ENCODE measurements at places on chromosomes 12 and 14.

GRCh38 chr12:81350309-81350708 is 272.4 kb downstream of the ACSS3 start:
- DNase-seq, result no peak

DNA sequence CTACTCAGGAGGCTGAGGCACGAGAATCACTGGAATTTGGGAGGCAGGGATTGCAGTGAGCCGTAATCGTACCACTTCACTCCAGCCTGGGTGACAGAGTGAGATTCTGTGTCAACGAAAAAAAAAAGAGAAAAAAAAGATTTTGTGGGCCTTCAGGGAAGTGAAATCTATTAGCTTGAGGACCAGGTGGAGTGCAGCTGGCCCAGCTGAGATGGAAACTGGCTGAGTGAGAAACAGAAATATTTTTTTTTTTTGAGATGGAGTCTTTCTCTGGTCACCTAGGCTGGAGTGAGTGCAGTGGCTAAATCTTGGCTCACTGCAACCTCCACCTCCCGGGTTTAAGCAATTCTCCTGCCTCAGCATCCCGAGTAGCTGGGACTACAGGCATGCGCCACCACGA is 2.3 kb upstream of the CLEC4C start:
- DNase-seq, result no peak

DNA sequence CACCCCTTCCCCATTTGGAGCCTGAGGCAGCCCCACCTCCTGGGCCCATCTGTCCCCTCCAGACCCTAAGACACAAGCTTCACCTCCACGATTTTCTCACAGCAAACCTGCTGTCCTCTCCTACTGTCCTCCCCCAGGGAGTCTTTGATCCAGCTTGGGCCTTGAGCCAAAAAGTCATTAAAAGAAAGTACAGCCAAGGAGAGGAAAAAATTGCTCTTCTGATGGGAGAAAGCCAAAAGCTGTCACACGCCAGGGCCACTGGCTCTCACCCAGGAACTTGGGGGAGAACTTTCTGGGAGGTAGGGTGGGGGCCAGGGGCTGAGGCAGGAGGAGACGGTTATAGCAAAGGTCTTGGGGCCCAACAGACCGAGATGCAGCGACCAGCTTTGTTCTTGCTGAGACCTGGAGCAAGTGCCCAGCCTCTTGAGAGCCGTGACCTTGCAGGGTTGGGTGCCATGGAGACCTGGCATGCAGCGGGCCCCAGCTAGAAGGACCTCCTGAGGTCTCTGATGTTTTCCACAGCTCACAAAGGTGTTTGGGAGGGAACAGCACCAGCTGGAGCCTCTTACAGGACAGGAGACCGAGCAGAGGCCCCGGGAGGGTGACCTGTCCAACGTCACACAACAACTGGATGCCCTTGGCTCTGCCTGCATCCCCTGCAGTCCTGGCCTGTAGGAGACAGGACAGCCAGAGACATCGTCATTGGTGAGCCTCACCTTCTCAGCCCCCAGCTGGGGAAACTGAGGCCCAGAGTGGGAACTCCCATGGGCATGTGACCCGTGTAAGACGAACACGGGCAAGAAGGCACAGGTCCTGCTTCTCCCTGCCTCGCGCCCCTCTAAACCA is 124.5 kb downstream of the CALM1 start:
- no peak for DNase-seq

- no peak for DNase-seq
These were observed 962.9 kb downstream of the TMEM121 start for GRCh38 chr14:106489112-106489881.

DNA sequence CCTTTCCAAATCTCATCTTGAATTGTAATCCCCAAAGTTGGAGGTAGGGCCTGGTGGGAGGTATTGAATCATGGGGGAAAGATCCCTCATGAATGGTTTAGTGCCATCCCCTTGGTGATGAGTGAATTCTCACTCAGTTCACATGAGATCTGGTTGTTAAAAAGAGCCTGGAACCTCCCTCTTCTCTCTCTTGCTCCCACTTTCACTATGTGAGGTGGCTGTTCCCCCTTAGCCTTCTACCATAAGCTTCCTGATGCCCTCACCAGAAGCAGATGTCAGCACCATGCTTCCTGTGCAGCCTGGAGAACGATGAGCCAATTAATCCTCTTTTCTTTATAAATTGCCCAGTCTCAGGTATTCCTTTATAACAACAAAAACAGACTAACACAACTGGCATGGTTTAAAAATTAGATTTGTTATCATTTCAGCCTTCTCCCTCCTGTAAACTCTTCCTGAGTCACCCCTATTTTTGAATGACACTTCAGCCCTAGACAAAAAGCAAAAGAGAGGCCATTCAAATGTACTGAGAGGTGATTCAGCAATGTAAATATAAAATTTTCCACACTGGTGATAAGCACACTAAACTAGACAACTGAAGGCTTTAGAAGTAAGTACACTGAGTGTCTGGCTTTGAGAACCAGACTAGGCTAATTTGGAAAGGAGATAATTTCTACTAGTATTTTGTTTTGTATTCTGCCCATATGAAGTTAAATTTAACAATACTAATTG is 212.1 kb upstream of the ABCD2 start:
- no peak for DNase-seq

DNA sequence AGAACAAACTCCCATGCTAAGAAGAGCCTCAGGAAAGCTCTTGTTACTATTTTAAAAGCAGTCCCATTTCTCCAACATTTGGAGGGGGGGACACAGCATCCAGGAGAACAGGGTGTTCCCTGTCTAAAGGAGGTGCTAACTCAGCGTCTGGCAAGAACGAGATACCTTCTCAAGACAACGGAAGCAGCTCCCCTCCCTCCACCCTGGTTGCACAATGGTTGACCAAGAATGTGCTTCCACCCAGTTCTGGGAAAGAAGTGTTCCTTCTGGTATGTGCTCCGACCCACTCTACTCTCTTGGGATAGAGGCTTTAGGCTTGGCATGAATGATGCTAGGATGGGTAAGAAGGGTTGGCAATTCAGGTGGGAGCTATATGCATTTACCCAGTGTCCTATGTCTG is 1.5 kb upstream of the KRT6A start:
- DNase-seq, result no peak

- DNase-seq, result peak; percentile 47
These were observed 413 bp upstream of the TUBA1C start for GRCh38 chr12:49264466-49264872.

DNA sequence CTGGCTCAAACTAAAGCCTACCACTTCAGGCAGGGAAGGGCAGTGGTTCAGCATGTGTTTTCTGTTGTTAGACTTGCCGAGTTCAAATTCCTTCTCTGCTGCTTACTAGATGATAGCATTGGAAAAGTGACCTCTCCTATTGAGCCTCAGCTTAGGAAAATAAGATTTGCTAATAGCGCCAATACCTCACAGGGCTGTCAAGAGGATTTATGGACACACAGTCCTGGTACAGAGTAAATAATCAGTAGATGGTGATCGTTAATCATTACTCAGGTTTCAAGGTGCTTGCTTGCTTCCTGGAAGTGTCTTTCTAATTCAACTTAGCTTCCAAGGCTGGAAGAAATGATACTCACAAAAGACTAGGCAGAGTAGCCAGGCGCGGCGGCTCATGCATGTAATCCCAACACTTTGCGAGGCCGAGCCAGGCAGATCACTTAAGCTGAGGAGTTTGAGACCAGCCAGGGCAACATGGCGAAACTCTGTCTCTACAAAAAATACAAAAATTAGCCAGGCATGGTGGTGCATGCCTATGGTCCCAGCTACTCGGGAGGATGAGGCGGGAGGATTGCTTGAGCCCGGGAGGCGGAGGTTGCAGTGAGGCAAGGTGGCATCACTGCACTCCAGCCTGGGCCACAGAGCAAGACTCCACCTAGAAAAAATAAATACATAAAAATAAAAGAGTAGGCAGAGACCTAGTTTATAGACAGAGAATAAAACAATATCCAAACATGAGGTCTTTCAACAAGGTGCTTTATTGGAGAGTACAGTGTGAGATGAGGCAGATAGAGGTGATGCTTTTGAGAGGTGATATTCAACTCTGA is 6.0 kb downstream of the PLA2G1B start:
- DNase-seq, result no peak

DNA sequence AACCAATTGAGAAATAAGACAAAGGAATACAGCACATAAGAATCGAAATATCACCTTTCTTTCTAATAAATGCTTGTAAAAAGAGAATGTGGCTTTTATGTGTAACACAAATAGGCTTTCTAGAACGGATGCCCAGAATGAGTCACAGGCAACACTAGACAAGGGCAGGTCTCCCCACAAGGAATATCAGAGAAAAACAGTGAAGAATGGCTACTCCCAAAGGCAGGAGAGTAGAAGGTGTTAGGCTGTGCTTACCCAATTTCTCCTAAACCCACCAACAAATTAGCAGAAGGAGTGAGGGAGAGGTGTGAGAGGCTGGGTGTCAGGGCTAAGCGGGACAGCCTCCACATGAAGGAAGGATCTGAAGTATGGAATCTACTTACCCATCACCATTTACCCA is 55.2 kb downstream of the GALNT4 start:
- peak; percentile 41 for DNase-seq
